GM03348 (cell line): ENCODE measurements at places on chromosomes 5 and 9.

- DNase-seq: no peak
These were observed 245.1 kb downstream of the AOPEP start for GRCh38 chr9:94971378-94972131.

DNA sequence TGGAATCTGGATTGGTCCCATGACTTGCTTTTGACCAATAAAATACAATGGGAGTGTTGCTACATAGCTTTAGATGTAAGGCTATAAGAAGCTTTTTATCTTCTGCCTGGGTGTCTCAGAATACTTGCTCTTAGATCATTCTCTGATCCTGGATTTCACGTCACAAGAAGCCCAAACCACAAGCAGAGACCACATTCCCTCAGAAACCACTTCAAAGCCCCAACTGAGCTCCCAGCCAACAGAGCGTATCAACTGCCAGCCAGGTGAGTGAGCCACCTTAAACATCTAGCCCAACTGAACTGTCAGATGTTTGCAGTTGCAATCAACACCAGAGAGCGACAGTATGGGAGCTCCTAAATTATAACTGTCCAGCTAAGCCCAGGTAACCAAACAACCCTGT, 687.1 kb downstream of the TLE1 start:
- DNase-seq: no peak

- DNase-seq: no peak
These were observed 141.0 kb downstream of the CARTPT start for GRCh38 chr5:71860048-71860447.

DNA sequence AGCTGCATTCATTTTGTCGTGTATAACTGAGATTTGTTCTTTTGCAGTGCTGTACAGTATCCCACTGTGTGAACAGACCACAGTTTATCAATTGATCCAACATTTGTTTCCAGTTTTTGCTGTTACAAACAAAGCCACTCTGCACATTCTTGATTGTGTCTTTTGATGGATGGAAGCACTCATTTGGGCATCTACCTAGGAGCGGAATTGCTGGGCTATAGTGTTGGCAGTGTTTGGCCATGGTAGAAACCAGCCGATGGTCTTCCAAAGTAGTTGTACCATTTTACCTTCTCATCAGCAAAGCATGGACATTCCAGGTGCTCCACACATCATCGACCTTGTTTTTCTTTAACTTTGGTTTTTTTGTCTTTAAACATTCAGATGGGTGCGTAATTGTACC, 77.7 kb downstream of the PSMB7 start:
- no peak for DNase-seq

GRCh38 chr5:94268226-94268625, 350.2 kb downstream of the KIAA0825 start:
- no peak for DNase-seq

GRCh38 chr5:91271999-91272398, 111.1 kb downstream of the ARRDC3 start:
- DNase-seq: no peak

DNA sequence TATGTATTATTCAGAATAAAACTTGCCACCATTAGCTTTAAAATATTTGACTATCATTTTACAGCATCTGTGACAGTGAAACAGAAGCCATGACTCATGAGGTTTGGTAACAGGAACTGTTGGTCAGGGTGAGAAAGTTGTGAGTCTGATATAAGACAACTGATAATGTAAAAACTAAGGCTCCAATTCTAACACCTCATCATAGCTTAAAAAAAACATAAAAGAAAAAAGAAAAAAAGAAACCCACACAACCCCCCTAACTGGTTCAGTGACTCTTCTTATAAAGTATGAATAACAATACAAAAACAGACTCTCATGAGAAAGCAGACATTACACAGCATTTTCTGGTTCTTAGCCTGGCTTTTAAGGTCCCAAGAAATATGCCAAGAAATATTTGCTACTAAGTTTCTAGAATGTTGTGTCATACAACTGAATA, 85.8 kb downstream of the MRPS27 start:
- peak; percentile 47 for DNase-seq

- DNase-seq: no peak
These were observed 16.2 kb downstream of the ARL15 start for GRCh38 chr5:54294097-54294667.

GRCh38 chr9:23702311-23702922, 123.6 kb downstream of the ELAVL2 start:
- no peak for DNase-seq

DNA sequence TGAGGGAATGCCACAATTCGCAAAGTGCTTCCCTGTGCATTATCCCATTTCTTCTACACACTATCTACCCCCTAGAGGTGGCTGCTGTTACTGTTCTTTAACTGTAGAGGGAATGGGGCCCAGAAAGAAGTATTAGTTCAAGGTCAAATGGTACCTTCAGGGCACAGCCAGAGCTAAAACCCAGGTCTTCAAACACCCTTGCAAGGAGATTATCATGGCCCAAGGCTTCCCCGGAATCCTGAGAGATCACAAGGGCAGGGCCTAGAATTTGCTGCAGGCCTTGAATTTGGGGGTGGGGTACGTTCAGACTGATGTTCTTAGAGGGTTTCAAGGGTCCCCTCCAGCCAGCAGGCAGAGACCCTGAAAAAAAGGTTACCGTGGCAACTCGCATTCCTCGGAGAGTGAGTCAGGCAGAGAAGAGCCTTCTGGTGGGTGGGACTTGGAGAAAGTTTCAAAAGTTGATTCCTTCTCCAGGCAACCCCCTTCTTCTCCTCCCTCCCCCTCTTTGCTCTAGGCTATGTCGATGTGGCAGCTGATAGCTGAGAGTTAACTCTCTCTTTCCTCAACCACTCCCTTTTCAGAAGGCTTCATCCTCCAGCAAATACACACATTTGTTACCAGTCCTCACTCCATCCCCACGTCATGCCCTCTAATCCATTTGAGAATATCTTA, 1.9 kb downstream of the SPARC start:
- peak; percentile 78 for DNase-seq

- DNase-seq: peak; percentile 46
These were observed 74.8 kb downstream of the SLF1 start for GRCh38 chr5:94693043-94693822.

DNA sequence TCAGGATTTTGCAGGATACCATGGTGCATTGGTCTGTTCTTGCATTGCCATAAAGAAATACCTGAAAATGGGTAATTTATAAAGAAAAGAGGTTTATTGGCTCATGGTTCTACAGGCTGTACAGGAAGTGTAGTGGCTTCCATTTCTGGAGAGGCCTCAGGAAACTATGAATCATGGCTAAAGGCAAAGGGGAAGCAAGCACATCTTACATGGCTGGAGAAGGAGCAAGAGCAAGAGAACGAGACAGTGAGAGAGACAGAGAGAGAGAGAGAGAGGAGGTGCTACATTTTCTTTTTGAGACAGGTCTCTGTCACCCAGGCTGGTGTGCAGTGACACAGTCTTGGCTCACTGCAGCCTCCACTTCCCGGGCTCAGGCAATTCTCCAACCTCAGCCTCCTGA, 43.9 kb downstream of the P4HA2 start:
- DNase-seq: no peak

GRCh38 chr5:66518753-66519152, 77.4 kb upstream of the MAST4 start:
- DNase-seq: no peak

- DNase-seq: peak; percentile 42
These were observed 50.5 kb downstream of the SPTLC1 start for GRCh38 chr9:92064711-92065110.

GRCh38 chr5:61254969-61255555, 77.0 kb upstream of the ZSWIM6 start:
- DNase-seq: no peak

GRCh38 chr5:170362656-170363055, 26.5 kb downstream of the KCNMB1 start:
- no peak for DNase-seq

DNA sequence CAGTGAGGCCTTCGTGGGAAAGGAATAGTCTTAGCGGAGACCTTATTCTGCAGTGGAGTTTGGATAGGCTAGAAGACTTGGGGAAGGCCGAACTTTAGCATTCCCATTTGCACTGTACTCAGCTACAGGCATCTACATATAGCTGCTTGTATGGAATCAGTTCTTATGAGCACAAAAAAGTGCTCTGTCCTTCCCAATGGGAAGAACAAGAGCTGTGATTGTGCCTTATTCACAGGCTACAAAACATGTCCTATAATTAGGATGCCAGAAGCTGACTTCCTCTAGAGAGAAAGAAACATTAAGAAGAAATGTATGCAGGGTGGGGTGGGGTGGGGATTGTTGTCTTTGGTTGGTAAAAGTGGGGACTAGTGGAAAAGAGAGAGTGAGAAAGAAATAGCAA, 154.7 kb downstream of the ATP10B start:
- DNase-seq: no peak

DNA sequence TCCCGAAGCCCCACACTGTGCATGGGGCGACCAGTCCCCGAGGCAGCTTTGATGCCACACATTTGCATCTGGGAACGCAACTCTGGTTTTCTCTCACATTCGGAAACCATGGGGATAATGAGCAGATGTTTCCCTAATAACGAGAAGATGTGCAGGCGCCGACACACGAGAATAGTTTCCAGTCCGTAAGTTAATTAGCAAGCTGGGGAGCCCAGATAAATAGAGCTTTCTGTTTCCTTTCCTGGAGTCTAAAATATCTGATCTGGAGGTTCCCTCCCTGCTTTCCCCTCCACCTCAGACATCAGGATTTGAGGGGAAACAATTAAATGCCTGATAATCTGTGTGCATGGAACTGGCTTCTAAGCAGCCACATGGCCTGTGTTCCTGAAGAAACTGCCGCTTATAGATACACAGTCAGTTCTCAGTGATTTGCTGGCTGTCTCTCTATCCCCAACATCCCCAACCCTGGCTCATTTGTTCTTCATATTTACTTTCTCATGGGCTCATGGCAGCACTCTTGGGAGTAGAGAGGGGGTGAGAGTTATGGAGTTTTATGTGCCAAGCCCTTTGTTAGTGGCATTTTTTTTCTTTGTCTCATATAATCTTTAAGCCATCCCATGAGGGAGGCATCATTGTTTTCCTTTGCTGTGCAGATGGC, 62.8 kb downstream of the PDZD2 start:
- DNase-seq: no peak

- no peak for DNase-seq
These were observed 128.2 kb downstream of the HACD4 start for GRCh38 chr9:20903212-20903611.

- DNase-seq: peak; percentile 44
These were observed 64.9 kb upstream of the ELL2 start for GRCh38 chr5:96026406-96027041.

GRCh38 chr5:36305571-36306326, 4.0 kb upstream of the RANBP3L start:
- peak; percentile 57 for DNase-seq

GRCh38 chr9:4382722-4383317, 83.0 kb upstream of the GLIS3 start:
- DNase-seq: peak; percentile 58

DNA sequence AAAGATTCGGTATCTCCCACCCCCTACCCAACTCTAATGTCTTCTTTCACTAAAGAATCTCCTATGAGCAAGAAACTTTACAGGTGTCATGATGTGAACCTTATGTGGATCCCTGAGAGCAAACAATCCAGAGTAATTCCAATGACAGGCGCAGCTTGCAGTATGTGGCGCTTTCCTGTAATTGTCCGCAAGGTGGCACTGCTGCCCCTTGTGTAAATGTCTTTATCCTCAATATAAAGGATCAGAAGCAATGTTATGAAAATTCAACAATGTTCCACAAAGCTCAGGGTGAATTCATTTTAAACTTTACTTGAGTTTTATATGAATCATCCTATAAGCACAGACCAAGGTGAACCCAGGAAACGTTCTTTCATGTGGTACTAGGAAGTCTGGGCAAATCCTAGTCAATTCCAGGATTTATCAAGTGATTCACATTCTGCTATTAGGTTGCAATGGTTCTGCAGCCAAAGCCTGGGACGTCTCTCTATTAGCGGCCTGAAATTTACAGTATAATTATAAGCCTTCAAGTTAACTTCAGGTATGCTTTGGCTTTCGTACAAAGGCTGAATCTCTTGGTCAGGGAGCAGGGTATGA, 113.7 kb downstream of the TRPM6 start:
- peak; percentile 76 for DNase-seq

GRCh38 chr9:124764774-124765438, 6.2 kb downstream of the NR6A1 start:
- no peak for DNase-seq

DNA sequence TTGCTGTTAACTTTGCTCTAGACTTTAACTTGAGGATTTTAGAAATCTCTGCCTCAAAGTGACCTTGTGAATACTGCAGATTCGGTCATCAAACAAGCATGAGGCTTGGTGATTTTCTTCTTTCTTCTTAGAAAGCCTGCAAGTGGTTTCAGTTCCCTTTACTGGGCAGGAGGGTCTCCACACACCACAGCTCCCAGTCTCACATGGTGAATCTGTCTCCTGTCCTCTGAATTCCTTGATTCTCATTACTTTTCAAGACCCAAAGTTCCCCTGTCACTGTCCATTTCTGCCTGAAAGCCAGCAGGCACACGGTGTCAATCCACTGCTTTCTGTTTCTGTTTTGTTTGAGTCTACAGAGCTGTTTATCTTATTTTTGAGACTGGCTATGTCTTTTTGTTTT, 14.1 kb downstream of the HSPB3 start:
- DNase-seq: peak; percentile 16

- no peak for DNase-seq
These were observed 3.2 kb downstream of the TERT start for GRCh38 chr5:1291611-1292080.
